Fibroblast of villous mesenchyme (primary cell): ENCODE measurements at places on chromosomes 2 and 18.

DNA sequence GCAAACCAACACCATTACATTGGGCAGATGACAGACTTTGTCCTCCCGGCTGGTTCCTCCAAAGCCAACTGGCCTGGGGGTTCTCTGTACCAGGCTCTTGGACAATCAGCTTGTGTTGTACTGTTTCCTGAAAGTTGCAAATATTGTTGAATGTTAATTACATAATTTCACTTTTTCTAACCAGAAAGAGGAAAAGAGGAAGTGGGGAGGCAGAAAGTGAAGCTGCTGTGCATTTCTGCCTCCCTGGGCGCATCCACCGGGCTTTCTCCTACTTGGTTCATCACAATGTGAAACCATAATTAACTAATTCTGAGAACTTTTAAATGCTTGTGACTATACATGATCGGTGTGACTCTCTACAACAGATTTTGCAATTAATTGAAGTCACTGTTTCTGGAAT, 10.1 kb downstream of the TWIST2 start:
- no peak for DNase-seq

DNA sequence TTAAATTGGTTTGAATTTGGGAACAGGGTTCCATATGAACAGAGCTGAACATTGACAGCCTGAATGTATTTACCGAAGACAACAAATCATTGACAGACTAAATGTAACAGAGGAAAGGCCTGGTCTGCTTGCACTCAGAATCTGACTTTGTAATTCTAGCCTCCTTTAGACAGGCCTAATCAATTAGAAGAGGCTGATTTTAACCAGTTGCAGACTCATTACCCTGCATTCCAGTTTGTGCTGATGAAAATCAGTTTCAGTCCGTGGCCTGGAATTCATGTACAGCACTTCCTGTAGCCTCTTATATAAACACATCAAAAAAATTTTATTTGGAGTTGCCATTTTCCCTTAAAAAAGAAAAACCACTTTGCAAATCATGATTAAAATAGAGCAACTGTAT, 93.1 kb upstream of the ZFP36L2 start:
- DNase-seq, result peak; percentile 25

- peak; percentile 51 for DNase-seq
Measured at GRCh38 chr2:213306316-213306942, 22.2 kb downstream of the SPAG16 start.

- peak; percentile 91 for DNase-seq
Measured at GRCh38 chr2:227717687-227718567, at the start of gene SLC19A3. Gene SLC19A3 (minus strand): TSS chr2:227718028. CDS start chr2:227702318, 15,710 bp downstream.

- DNase-seq, result no peak
Measured at GRCh38 chr2:135074216-135074615, 22.1 kb downstream of the RAB3GAP1 start.

- peak; percentile 39 for DNase-seq
Measured at GRCh38 chr18:9466846-9467245, 8.5 kb upstream of the RALBP1 start.

- no peak for DNase-seq
Measured at GRCh38 chr2:240419723-240420122, 15.7 kb upstream of the GPC1 start.

DNA sequence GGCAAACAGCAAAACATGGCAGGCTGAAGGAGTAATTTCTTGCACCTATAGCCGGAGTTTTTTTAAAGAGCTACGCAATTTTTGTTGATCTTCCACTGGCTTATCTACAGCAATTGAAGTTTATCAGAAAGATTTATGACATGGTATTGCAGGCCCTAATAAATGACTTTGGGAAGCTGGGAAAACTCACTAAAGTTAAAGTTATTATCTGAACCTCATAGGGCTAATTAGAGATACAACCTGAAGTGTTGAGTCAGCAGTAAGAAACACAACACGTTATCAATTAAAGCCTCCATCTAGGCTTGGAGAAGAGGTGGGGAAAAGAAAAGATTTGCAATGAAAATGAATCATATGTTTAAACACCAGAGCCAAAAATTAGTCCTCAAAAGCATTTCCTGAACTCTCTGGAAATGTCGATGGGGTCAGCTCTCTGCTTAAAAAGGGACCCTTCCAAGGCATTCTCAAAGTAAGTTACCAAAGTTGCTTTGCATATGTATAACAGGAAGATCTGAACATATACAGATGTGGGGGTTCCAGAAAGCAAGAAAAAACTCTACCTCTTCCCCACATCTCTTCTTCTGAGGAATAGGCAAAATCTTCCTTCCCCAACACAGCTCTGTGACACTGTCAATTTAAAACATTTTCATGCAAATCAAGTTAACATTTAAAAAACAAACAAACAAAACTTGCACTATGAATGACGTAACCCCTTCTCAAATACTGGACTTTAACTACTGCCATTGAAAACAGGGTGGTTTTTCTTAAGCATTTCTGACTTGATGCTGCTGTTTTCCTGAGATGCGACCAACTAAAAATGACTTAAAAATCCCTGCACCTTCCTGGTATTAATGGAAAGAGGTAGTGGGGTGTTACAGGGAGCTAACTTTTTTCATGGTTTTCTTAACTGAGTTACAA, 915.6 kb downstream of the NRXN1 start:
- no peak for DNase-seq

DNA sequence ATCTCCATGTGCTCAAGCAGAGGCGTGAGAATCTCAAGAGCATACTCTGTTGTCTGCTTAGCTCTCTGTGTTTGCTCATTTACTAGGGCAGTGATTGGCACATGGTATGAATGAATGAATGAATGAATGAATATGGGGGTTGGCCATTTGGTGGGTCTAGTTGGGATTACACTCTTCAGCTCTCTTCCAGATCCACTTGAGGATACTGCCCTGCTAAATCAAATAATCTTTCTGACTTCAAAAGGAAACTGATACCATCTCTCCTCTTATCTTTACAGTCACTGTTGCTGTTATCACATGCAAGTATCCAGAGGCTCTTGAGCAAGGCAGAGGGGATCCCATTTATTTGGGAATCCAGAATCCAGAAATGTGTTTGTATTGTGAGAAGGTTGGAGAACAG, 1.9 kb downstream of the IL36G start:
- DNase-seq, result no peak

- no peak for DNase-seq
Measured at GRCh38 chr18:64029096-64029495, 59.2 kb downstream of the SERPINB8 start.

DNA sequence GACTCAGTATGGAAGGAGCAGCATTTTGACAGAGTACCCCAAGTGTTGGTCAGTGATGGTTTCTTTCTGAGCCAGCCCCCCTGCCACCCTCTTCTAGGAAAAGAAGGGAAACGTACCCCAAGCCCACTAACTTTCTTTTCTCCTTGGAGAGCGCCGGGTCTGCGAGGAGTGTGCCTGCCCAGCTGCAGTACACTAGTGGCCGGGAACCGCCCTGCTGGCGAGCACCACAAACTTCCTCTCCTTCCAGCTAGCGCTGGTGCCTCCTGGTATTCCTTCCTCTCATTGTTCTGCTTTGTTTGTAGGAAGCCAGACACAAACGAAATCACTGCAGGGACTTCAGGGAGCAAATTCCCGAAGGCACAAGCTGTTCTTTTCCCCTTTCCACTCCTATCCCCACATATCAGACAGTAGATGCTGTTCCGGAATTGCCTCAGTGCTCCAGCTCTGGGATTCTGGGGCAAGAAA, 1.8 kb downstream of the CCDC85A start:
- DNase-seq, result peak; percentile 25

- peak; percentile 49 for DNase-seq
Measured at GRCh38 chr2:33086400-33087015, 139.8 kb downstream of the LTBP1 start.

- no peak for DNase-seq
Measured at GRCh38 chr2:235011607-235011928, 59.8 kb downstream of the SH3BP4 start.

DNA sequence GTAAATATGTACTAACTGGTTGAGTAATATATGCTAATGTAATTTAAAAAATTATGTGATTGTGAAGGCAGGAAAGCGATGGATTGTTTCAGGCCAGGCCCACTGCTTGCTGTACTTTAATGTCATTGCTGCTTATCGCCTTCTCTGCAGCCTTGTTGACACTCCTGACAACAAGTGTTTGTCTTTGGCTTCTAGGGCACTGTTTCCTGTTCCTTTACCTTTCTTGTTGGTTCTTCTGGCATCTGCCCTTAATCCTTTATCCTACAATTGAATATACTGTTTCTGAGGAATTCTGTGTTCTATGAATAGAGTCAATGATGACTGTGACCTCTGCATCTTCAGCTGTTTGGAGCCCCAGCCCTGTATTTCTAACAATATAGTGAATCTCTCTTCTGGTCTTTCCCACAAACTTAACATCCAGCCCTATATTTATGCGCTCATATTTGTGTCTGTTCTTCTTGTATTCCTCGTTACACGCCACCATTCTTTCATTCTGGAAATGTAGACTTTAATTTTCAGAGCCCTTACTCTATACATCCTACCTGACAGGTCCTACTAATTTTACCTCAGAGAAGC, 17.6 kb downstream of the ACSL3 start:
- DNase-seq, result no peak

DNA sequence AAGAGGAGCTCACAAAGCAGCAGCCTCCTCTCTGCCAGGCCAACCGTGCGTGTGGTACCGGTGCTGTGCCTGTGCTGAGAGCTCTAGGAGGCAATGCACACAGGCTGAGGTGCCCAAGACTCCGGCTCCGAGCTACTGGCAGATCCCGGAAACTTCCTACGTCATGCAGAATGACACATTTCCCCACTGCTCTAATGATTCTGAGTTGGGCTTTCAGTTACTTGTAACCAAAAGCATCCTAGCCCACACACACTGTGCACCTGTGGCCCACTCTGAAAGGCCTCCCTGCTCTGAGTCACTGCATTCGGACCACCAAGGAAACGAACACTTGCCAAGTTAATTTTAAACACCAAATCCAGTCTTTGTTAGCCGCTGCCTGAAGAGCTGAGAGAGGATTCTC, 9.3 kb upstream of the RNU4ATAC start:
- peak; percentile 26 for DNase-seq

DNA sequence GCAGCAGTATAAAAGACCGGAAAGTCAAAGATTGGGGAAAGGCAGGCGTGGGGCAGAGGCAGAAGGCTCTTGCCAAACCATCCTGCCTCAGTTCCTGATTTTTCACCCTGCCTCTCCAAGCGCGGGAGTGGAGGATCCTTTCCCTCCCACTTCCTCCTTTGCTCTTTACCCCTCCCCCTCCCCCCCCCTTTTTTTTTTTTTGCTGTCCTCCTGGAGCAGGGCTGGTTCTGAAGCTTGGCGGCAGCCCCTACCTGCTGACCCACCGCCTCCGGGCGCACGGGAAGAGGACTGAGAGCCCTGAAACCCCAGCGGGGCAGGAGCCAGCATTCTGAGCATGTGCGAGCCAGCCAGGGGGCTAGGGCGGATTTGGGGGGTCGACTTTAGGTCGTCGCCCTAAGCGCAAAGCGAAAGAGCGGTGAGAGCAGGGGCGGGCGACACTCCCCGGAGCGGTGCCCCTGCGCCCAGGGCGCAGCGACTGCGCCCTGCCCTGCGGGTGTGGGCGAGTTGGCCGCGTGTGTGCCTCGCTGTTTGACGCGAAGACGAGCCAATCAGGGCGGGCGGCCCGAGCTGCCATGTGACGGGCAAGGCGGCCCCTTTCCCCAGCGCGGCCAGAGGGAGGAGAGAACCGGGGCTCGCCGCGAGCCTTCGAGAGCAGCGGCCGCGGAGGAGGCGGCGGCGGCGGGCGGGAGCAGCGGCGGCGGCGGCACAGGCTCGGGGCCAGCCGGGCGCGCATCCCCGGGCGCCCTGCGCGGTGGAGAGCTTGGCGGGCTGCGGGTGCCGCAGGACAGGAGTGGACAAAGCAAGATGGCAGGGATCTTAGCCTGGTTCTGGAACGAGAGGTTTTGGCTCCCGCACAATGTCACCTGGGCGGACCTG, at the start of gene CERS6:
Gene CERS6 (plus strand): TSS at position 628 of the 876 bp plus-strand sequence. CDS start 177 bp downstream, at position 805.
- peak; percentile 94 for DNase-seq

DNA sequence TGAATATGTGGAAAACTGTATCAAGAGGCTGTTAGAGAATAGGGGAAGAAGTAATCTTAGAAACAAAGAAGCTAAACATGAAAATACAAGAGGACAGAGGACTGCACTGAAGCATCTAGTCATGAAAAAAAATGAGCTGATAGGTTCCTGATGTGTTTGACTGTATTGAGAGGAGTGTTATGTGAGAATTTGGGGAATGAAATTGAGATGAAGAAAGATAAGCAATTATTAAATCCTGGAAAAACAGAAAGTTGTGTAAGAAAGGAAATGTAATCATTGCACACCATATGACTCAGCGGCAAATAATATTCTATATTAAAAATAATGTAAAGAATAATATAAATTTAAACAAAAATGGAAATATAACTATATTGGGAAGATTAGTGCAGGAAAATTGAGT, 71.2 kb downstream of the SEMA4F start:
- DNase-seq, result no peak

GRCh38 chr2:233387667-233388528, 33.6 kb downstream of the DGKD start:
- peak; percentile 97 for DNase-seq

DNA sequence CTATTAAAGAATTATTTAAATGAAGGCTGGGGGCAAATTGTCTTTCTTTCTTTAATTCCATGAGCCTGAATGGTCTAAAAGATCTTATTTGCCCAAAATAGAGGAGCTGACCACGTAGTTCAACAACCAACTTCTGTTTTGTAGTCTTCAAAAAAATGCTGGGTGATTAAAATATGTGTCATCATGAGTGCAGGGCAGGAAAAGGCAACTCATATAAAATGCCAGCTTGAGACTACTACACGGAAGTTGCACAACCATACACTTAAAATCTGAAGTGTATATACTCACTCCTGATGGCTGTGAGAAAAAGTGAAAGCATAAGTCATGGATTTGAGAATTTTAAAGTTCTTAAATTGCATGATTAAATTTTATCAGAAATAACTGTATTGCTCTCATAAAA, 210.9 kb downstream of the DYM start:
- peak; percentile 89 for DNase-seq

- peak; percentile 75 for DNase-seq
Measured at GRCh38 chr2:55107436-55107835, 57.2 kb upstream of the RTN4 start.

GRCh38 chr18:50751947-50752346, 67.9 kb downstream of the MRO start:
- DNase-seq, result no peak

DNA sequence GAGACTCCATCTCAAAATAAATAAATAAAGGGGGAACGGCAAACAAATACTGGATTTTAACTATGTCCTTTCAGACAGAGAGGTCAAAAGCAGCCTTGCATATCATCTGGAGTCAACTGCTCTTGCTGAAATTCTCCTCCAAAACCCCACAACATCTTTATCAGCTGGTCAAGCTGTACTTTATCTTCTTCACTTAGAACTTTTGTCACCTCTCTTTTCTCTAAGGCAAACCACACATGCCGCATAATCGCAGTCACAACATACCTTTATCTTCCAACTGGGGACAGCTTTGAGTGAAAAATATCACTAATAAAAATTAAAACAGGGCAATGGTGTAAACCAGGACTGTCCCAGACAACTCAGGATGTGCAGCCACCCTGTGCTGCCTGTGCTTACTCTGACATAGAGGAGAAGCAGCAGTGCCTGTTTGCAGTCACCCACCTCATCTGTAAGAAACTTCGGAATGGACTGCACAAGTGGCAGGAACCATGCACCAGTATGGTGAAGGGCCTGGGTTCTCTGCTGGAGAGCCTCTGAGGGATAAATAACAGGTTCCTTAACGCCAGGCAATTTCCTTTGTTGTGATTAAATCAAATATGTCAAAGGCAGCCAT, 6.2 kb downstream of the MPPE1 start:
- DNase-seq, result no peak
